ENCODE measurements at places on chromosomes 7 and 10. TPM values are rescaled to one million over a fixed set of nuclear protein-coding genes. Genes with fewer than 3 reads are reported as not detected.
A peak's percentile ranks its signal among the peaks of the same experiment; 100 is the strongest.

The CADPS2 gene
- total RNA-seq: 16.1 TPM

The AMPH gene
- not detected for total RNA-seq

The PILRA gene
- total RNA-seq: 0.18 TPM

The WNT8B gene
- not detected for total RNA-seq

The GIMAP7 gene
- not detected for total RNA-seq

- no peak for DNase-seq
- no peaks in the 10 kb centered on the region for H3K4me1 ChIP-seq
- peaks cover 18% of the 10 kb centered on the region for H3K27me3 ChIP-seq
- H3K36me3 ChIP-seq: no peaks in the 10 kb centered on the region
Measured at GRCh38 chr7:156177422-156178055, 365.3 kb upstream of the SHH start.

- H3K36me3 ChIP-seq: no peaks in the 10 kb centered on the region
- no peak overlapping the region for H3K4me3 ChIP-seq
- DNase-seq: no peak
- H3K27ac ChIP-seq: no peak overlapping the region
- no peaks in the 10 kb centered on the region for H3K27me3 ChIP-seq
- no peaks in the 10 kb centered on the region for H3K4me1 ChIP-seq
Measured at GRCh38 chr10:94777886-94778458, 15.5 kb downstream of the CYP2C19 start.

DNA sequence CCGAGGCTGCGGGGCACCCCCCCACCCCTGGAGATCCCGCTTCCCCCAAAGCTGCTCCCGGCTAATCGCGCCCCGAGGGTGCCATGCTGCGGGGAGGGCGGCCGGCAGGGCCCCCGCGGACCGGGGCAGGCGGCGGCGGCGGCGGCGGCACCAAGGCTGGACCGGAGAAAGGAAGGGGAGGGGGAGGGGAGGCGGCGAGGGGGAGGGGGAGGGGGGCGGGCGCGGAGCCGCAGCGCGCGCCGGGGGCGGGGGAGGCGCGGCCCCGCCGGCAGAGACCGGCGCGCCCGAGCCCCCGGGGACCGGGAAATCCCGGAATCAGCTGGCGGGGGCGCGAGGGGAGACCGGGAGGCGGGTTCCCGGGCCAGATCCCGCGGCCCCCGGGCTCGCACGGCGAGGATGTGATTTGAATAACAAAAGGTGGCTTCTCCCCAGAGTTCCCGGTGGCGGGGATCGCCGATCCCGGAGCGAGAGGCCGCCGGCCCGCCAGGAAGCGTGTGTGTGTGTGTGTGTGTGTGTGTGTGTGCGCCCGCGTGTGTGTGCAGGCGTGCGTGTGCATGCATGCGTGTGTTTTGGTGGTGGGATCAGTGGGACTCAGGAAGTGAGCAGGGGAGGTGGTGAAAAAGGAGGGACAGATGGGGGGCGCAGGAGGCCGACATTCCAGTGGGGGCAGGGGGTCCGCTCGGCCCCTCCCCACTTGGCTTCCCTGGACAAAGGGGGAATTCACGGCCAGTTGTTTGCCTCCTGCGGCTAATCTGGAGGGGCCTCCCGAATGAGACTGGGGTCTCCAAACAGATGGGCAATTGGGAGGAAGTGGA is 99.5 kb downstream of the HIP1 start:
- H3K27ac ChIP-seq: peak overlapping the region; percentile 30
- no peaks in the 10 kb centered on the region for H3K36me3 ChIP-seq
- peaks cover 14% of the 10 kb centered on the region for H3K4me1 ChIP-seq
- DNase-seq: peak; percentile 62
- H3K27me3 ChIP-seq: no peaks in the 10 kb centered on the region
- H3K4me3 ChIP-seq: peak overlapping the region; percentile 61

All from SJSA1 (cell line).